H4 (cell line): ENCODE measurements at places on chromosomes 1 and 21.

DNA sequence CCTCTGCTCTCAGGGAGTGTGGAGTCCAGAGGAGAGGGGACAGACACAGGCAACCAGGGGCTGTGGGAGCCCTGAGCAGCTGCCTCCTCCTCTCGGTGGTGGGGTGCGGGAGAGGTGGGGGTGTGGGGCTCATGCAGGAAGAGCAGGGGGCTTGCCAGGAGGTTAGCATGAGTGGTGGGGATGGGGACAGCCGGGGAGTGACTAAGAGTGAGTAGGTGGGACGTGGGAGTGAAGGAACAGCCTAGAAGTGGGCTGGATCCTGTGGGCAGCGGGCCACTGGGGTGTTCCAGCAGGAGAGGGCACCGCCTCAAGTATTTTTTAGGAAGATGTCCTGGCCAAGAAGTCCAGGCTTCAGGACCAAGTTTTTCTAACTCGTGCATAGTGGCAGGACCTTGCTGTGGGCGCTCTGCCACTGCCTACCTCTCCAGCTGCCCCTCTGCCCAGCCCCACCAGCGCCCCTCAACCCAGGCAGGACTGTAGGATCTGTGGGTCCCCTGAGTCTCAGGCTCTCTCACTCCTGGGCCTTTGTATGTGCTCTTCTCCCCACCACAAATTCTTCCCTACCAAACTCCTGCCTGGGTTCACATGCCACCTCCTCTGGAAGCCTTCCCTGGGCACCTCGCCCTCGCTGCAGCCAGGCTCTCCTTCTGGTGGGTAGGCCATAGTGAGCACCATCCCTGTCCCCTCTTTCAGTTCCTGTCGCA is 18.8 kb upstream of the LHX4 start:
- DNase-seq: no peak

- DNase-seq: no peak
Observed at GRCh38 chr1:13546791-13547190, 33.0 kb upstream of the LRRC38 start.

DNA sequence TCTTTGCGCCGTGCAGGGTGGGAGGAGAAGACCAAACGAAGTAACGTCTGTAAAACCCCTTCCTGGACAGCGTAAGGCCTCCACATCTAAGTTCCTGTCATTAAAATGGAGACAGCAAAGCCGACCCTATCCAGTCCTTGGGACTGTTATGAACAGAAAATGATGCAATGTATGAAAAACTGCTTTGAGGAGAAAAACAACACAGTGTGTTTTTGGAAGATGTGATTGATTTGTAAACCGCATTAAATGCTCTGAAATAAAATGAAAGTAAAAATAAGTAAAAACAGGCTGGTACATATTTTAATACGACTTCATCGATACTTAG is 827 bp upstream of the URB1 start:
- no peak for DNase-seq

- DNase-seq: no peak
Observed at GRCh38 chr1:44355582-44356305, 687 bp upstream of the ERI3 start.

- DNase-seq: no peak
Observed at GRCh38 chr1:15992582-15993500, 11.2 kb upstream of the SRARP start.

DNA sequence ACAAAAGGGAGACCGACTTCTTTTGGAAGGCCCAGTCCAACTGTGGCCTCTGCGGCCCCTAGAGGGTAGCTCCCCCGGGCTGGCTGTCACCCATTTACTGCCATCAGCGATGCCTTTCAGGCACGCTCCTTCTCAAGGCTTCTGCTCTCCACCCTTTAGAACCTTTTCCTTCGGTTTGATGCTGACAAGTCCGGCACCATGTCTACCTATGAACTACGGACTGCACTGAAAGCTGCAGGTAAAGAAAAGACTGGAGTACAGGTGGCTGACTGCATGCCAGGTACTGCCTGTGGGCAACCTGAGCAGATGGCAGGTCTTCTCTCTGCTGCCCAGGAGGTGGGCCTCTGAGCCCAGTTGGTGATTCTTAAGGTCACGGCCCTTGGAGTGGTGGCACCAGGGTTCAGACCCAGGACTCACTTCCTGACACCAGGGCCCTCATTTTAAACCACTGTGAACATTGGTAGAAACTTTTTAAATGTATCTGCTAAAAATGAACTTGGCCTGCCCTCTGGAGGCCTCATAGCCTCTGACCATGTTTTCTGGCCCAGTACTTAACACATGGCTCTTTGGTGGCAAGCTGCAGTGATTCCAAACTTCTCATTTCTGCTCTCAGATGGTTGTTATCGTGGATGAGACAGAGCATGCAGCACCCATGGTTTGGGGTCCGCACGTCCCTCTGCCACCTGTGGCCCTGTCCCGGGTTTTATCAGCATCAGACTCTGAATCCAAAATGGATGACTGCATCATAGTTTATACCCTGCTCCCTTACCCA is 45.7 kb downstream of the CAPN9 start:
- no peak for DNase-seq

GRCh38 chr1:5286244-5286643 is 631.8 kb downstream of the AJAP1 start:
- no peak for DNase-seq

GRCh38 chr1:221774054-221774842 is 32.4 kb upstream of the DUSP10 start:
- DNase-seq: no peak

GRCh38 chr1:51738681-51739080 is 121.8 kb downstream of the OSBPL9 start:
- DNase-seq: no peak

GRCh38 chr1:44347280-44347679 is 7.8 kb downstream of the ERI3 start:
- no peak for DNase-seq

- DNase-seq: no peak
Observed at GRCh38 chr1:36950604-36951291, 83.6 kb downstream of the GRIK3 start.

DNA sequence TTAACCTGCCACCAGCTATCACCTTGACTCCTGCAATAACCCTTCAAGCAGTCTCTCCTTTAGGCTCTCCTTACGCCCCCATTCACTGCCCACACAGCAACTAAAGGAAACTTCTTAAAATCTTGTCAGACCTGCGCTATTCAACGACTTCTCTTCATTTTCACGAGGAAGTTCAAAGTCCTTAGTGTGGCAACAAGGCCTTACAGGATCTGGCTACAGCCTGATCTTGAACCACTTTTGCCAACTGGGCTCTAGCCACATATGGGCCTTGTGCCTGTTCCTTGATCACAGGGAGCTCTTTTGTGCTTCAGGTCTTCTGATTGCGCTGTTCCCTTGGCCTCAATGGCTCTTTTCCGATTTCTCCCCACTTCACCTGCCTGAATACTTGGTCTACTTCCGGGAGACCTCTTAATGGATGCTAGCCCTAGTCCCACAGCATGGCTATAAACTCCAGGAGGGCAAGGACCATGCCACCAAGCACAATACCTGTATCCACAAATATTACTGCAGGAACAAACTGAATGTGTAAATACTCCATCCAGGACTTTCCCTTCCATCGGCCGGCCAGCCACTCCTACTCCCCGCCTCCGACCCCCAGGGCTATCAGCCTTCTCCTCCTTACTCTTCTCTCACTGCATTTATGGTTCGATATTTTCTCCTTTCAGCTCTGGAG is 2.3 kb upstream of the CTNNBIP1 start:
- no peak for DNase-seq

DNA sequence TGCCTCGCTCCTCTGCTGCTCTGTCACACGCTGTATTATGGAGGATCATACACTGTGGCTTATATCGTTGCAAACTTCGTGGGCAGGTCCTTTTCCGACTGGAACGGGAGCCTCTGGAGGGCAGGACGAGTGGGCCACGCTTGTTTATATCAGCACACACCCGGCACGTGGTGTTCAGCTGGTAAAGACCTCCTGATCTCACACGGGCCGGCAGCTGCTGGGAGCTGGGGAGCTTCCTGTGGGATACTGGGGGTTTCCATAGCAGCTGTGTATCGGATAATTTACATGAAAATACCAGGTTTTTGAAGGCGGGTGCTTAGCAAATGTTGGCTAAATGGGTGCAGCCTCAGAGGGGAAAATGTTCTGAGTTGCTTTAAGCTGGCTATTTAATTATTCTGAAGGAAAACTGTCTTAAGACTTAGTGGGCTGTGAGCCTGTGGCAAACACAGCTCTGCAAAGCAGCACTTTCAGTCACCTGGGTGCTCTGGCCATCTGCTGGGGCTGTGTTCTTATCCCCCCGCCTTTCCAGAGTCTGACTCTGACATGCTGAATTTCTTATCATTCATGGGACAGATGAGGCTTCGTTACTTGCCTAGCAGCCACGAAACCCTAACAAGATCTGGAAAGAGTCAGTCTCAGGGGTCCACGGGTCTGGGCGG is 103.6 kb upstream of the GCLM start:
- DNase-seq: no peak

GRCh38 chr1:8089535-8090228 is 63.6 kb upstream of the ERRFI1 start:
- DNase-seq: no peak
